ENCODE measurements at places on chromosomes 12 and 14.

DNA sequence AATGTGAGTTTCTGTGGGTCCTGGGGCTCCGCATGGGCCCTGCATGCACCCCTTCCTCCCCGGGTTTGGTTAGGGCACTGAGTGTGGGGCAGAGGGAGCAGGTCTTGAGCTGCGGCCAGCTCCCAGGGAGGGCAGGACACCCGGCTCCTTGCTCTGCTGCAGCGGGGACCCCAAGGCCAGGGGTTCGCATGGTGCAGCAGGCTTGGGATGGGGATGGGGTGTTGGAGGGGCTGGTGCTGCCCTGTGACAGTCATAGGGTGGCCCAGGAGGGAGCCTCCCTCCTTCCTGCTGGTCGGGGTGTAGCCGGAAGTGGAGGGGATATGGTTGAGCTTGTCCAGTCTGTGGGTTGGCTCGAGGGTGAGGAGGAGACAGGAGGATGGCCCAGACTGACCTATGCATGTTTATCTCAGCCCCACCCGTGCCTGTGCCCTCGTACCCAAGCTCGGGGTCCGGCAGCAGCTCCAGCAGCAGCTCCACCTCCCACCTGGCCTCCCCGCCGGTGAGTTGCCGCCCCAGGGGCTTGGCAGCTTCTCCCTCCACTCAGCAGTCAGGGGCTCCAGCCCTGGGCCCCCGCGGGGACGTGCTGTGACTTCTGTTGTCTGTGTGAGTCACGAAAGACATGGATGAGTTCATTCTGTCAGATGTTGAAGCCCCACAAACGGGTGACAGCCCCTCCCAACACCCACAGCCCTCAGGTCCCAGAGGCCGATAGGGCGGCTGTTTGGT is 16.0 kb downstream of the ULK1 start:
- DNase-seq = no peak

- DNase-seq = no peak
These were observed 509 bp downstream of the PGF start for GRCh38 chr14:74954947-74955228.

DNA sequence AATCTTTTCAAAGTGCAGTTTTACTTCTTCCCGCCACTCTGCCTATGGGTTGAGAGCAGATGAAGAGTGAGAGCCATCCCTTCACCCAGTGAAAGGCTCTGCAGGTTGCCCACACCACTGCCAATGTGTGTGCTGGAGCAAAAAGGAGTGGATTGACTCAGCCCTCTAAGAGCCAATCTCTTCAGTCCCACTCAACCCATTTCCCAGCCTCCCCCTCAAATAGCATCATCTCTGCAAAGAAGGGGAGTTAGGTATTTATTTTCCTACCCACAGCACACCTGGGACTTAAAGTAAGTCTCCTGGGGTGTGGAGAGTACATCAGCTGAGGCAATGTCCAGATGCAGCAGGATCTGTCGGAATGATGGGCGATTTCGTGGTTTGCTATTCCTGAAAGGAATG is 15.3 kb downstream of the MAP3K12 start:
- no peak for DNase-seq

DNA sequence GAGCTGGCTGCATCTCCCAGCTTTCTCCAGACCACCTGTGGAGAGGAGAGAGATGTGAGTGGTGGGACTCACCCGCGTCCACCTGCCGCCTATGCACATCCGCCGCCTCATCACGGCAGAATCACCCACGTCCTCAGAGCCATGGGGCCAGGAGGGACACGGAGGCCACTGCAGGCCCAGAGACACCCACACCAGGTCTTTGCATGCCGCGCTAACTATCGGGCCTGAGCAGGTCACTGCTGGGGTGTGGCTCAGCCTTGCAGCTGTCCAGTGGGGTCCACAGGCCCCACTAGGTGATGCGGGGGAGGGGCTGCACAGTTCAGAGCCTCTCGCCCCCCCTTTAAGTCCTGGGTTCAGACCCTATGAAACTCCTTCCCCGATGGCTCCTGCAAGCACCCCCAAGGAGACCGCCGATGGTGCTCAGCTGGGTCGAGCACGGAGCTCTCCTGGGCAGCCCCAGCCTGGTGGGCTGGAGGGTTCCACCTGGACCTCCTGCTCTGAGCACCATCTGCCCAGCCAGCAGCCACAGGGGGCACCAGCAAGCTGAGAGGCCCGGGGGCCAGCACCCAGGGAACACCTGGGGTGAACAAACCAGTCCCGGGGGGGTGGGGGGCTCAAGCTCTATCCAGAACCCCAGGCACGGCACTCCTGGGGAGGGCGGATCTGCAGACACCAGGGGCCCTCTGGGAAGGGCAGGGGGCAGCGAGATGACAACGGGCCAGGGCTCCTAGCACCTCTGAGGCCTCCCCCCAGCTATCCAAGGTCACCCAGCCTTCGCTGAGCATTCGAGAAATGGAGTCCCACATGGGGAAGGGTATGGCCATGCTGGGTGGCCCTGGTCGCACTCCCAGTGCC is 34.3 kb downstream of the CCNK start:
- DNase-seq = no peak

GRCh38 chr14:35985474-35986218 is 159.5 kb downstream of the BRMS1L start:
- no peak for DNase-seq

- no peak for DNase-seq
These were observed 55.1 kb upstream of the CMKLR1 start for GRCh38 chr12:108394196-108394595.

- no peak for DNase-seq
These were observed 366.6 kb downstream of the NELL2 start for GRCh38 chr12:44509471-44509870.

DNA sequence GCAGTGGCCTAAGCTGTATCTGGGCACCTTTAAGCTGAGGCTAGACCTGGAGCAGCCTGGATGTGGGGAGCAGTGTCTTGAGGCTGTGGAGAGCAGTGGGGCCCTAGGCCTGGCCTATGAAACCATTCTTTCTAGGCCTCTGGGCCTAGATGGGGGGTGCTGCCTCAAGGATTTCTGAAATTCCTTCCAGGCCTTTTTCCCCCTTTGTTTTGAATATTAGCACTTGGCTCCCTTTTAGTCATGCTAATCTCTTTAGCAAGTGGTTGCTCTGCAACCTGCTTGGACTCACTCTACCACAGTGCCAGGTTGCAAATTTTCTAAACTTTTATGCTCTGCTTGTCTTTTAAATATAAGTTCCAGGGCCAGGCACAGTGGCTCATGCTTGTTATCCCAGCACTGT is 41.6 kb upstream of the RFX4 start:
- DNase-seq = no peak

- DNase-seq = no peak
These were observed 4.1 kb downstream of the PHB2 start for GRCh38 chr12:6966351-6966750.

DNA sequence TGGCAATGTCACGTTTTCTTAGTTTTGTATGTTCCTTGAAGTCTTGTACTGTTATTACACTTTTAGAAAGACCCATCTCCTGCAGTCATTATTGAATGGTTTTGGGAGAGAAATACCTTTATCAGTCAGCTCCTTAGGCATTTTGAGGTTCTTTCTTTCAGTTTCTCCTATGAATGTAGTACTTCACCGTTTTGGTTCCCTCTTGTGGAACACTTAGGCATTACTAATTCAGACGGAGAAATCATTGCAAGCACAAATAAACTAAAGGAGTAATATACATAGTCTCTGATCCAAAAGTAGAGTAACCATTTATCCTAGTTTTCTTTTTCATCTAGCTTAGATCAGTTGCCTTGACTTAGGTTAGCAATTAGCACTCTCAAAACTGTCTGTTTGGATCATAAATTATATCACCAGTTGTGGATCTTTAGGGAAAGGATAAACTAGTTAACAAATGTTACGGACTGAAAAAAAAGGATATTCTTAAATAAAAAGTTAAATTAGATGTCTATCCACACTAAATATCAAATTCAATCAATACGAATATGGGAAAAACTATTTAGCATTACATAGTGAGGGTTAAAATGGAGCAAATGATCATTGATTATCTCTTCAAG is 1538.3 kb upstream of the SEL1L start:
- DNase-seq = no peak

GRCh38 chr12:3256103-3256631 is 179.0 kb downstream of the TSPAN9 start:
- DNase-seq = no peak

GRCh38 chr14:105332350-105332874 is 17.9 kb downstream of the PACS2 start:
- DNase-seq = no peak

- no peak for DNase-seq
These were observed 28.2 kb upstream of the TMEM233 start for GRCh38 chr12:119565404-119565803.

DNA sequence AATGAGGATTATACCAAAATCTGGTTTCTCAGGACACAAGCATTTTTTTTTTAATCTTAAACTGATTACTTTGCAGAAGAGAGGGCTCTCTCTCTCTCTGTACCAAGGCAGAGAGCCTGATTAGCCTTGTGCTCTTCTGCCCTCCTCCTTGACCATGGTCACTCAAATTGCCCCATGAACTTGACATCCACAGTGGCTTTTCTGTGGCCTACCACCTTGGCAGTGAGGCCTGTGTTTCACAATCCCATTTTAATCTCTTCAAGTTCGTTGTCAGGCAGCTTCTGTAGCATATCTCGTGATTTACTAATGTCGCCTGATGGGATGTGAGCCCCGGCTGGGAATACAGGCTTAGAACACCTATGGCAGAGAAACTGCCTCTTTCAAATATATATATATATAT is 30.7 kb upstream of the PWP1 start:
- no peak for DNase-seq

DNA sequence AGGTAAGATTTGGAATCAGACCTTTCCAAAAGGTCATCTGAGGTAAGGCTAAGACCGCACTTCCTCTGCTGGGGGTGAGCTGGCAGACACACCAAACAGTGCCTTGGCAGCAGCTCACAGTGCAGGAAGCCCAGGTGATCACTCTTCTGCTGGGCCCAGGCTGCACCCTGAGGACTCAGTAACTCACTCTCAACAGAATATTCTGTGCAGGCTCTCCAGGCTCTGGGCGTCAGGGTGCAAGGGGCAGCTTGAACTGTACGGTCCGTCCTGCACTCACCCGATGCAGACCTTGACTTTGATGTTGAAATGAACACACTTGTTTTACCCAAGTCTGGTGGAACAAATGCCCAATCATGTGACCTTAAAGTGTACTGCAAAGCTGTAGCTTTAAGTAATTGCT is 6.0 kb downstream of the ALKBH2 start:
- DNase-seq = no peak

- DNase-seq = no peak
These were observed 164.1 kb downstream of the SLC41A2 start for GRCh38 chr12:104793968-104794367.

DNA sequence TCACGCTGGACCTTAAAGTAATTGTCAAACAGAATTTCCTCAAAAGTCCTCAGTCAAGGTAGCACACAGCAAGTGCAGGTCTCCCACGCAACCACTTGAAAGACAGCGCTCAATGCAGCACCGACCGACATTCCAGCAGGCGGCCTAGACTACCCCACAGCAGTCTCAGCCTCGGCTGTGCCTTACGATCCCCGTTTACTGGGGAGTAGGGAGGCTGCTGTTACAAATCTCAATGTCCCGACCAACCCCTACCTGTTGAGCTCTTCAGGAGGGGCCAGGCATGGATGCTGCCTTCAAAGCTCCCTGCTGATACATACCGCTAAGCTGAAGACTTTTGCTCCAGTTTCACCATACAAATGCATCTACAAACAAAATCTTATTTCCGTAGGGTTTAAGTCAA is 21.8 kb downstream of the VPS37B start:
- no peak for DNase-seq

- no peak for DNase-seq
These were observed 117.5 kb upstream of the EVL start for GRCh38 chr14:99947695-99948094.

- no peak for DNase-seq
These were observed 428.5 kb downstream of the CCDC91 start for GRCh38 chr12:28618772-28619171.

DNA sequence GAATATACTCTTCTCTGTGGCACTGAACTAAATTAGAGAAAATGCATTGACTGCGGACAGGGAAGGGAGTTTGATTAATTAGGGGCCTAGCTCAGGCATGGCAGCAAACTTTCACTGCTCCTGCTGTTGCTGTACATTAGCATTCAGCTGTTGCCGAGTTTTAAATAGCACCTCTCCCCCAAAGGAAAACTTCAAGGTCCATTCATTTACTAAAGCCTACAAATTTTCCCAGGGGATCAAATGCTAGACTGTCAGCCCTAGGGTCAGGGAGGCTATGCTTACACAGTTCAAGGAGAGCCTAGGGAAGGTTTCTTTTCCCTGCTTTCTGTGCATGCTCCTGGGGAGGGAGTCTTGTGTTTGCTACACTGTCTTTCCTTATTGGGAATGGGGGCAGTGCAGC is 60.0 kb upstream of the GZMB start:
- DNase-seq = no peak

DNA sequence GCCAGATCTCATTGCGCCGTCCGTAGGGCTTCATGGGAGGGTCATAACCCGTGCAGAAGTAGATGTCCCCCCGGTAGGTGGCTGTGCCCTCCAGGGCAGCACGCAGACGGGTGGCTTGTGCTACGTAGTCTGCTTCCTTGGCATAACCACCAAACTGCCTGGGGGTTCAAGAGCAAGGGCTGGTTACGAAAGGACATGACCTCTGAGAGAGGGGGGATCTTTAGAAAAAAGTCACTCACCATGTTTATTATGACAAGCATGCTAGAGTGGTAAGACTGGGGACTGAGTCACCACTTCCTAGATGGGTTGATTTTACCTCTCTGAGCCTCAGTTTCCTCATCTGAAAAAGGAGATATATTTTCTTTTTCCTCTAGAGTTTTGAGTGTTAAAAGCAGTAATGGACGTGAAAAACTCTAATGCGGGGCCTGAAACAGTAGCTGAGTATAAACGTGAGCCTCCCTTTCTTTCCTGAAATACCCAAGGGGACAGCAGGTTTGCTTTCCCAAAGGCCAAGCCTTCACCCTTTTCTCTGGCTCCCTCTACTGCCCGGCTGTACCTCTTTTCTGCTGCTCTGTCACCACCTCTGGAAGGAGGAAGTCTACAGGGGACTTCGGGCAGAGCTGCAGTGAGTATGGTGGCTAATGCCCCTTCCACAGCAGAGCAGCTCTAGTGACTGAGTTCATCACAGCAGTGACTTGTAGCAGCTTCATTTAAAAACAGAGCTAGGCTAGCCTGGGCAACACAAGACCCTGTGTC is 23.5 kb upstream of the GPRC5D start:
- no peak for DNase-seq

DNA sequence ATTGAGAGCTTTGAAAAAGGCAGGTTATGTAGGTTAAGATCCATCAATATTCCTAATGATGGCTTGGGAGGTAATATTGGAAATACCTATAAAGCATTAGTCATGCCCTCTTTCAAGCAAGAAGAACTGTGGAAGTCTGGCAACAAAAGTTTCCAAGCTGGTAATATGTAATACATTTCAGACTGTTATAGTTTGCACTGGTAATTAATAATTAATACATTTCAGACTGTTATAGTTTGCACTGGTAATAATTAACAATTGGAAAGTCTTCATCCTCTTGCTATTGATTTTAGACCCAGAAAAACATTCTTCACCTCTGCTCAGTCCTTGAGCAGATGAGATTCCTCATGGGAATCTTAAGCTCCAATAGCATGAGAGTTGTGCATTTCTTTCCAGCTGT is 29.0 kb upstream of the WDR89 start:
- DNase-seq = no peak

GRCh38 chr14:28629328-28630004 is 137.1 kb upstream of the FOXG1 start:
- DNase-seq = no peak

- DNase-seq = no peak
These were observed 14.7 kb downstream of the TMEM119 start for GRCh38 chr12:108582978-108583770.
